ENCODE measurements at places on chromosomes 1 and 21.

GRCh38 chr21:28885853-28886177 lies 106.9 kb downstream of the LTN1 start:
- DNase-seq = no peak

GRCh38 chr1:3018051-3018471 lies 3.2 kb upstream of the ACTRT2 start:
- no peak for DNase-seq

GRCh38 chr1:18175051-18175450 lies 67.5 kb downstream of the IGSF21 start:
- no peak for DNase-seq

DNA sequence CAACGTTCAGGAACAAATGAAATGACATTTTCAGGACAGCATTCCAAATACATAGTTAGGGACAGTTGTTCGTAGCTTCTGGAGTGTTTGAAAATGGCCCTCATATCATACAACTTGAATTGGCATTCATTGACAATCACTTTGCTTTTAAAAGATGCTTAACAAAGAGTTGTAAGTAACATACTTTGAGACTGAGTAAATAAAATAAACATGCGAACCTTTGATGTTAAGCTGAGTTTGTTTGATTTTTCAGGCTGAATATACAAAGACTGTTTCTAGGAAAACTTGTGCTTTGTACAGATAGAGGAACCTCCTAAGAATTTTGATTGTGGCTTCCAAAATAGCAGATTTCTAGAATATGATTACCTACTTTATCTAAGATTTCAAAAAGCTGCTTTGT lies 45.3 kb downstream of the ITSN1 start:
- no peak for DNase-seq

DNA sequence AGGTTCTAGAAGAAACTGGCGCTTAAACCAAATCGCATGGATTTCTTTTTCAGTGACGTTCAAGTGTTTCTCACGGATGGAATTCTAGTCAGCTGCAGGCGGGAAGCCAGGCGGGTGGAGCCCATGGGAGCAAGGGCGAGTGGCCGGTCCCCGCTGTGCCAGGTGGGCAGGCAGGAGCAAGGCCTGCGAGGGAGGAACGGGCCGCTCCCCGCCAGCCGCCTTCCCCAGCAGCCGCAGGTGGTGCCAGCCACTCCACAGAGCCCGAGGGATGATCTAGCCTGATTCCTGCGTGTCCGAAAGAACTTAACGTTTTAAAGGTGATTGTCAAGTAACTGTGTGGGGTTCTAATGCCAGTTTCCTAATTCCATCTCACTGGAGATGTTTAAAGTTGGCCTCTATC lies 9.1 kb downstream of the PEX10 start:
- no peak for DNase-seq

DNA sequence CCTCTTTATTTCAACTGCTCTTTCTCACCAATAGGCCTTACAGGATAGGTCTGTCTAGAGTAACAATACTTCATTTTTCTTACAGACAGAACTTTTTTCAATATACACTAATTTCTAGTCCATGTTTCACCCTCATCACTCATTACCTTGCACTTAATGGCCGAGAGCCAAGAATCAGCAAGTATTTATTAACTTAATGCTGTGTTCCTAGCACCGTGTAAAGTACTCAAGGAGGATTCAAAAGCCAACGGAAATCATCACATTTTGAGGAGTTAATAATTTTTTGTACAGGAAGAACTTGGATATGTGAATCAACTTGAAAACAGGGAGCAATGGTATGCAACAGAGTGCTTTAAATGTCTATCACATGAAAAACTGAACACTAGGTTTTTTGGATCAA lies 102.0 kb downstream of the PTPN14 start:
- DNase-seq = no peak

- peak; percentile 71 for DNase-seq
These were observed 9.2 kb downstream of the IKBKE start for GRCh38 chr1:206479183-206480125.

DNA sequence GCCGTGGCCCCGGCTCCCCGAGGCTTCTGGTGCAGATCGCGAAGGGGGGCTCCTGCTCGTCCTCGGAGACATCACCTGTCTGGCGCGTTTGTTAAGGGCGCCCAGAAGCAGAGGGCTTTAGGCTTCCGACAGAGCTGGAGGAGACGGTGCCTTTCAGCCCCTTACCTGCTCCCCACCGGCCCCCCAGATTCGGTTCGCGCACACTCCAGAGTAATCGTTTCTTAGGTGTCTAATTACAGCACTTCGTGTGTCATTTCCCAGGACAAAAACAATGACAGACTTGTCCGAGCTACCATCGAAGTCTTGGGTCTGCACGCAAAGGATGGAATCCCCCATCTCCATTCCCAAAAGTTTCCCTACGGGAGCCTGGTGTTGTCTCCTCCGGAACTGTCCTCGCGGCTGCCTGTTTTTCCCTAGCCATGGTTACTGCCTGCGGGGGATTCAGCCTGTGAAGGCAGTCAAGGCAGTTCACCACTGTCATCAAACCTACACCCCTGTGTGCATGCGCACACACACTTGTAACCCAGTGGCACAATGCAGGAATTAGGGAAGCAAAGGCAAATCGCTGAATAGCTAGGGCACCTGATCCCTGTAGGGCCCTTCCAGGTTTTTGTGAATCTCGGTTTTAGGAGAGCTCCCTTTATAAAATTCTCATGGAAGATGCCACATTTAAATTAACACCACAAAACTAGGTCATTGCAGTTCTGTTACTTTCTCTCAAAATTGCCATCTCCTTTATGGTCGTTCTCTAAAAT lies 738 bp upstream of the CDC42BPA start:
- DNase-seq = peak; percentile 16

GRCh38 chr1:234611847-234612351 lies 1.9 kb upstream of the IRF2BP2 start:
- DNase-seq = peak; percentile 31

DNA sequence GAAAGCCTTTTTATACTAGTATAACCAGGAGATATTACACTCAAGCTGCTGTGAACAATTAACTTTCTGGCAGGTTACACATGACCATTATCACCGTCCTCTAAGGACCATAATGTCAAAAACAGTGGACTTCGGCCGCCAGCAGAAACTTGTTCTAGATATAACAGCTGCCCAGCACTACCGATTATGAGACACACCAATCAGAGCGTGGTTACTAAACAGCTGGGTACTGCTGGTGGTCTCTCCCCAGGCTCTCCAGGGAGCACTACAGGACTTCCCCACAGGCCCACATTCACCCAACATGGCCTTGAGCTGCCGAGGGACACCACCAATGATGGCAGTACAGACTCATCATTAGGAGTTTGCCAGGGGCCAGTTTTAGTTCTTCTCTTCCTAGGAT lies 57.9 kb upstream of the CTBS start:
- DNase-seq = no peak

GRCh38 chr1:93817819-93818569 lies 61.0 kb downstream of the DNTTIP2 start:
- DNase-seq = no peak

All from thymus (tissue), 14 donors.